BJ (cell line): ENCODE measurements at places on chromosomes 4 and X.

GRCh38 chr4:6885953-6886557, 23.6 kb upstream of the TBC1D14 start:
- no peak for DNase-seq

GRCh38 chrX:140389331-140389730, 115.5 kb downstream of the SOX3 start:
- DNase-seq: no peak

DNA sequence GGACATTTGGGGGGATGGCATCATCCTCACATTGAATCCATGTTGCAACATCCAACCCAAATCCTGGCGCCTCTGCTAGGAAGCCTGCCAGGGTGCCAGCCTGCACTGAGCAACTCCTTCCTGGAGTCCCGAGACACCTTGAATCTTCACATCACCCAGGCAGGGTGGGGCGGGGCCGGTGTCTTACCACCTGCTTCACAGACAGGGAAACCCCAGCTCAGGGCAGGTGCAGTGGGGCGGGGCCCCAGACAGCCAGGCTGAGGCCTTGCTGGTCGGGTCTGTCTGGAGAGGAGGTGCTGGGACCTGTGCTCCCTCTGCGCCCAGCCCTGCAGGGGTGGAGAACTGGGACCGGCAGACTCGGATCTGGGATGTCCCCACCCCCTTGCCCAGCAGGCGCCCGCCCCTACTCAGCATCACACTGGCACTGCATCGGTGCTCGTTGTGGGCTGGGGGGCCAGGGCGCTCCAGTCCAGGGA, 31.5 kb upstream of the HTRA3 start:
- no peak for DNase-seq

DNA sequence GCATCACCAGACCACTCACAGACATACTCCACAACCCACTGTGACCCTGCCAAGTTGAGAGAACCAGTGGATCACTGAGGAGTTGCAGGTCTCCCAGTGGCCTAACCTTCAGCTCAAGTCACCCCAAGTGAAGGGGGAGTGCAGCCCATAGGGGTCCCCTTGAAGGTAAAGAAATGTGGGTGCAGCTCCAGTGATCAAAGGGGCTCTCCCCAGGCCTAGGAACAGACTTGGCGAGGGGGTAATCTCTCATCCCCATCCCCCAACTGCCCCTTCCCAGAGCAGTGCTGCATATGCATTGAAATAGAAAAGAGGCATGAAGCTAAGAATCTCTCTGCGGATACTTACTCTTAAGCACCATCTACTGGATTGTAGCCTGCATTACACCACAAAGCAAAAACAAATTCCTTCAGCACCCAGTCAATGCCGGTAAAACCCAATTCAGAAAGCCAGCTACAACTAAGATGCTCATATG, 27.0 kb downstream of the MAGEE1 start:
- no peak for DNase-seq

DNA sequence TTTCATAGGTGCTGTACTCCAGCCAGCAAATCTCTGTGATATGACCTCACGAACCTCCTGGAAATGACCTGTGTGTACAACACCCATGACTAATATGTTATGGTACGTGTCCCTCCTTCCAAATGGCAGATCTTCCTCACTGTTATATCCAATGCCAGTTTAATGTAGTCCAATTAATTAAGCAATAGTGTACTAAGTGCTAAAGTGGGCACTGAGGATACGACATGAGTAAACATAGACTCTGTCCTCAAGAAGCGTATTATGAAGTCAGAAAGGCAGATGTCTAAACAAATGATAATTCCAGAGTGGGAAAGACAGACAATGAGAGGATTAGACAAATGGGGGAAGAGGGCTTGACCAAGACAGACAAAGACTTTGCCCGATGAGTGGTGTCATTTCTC, 33.9 kb downstream of the GPRIN3 start:
- DNase-seq: no peak

GRCh38 chr4:4627111-4627510, 85.3 kb upstream of the STX18 start:
- DNase-seq: no peak

GRCh38 chr4:52263607-52264006, 212.5 kb downstream of the SPATA18 start:
- DNase-seq: no peak

DNA sequence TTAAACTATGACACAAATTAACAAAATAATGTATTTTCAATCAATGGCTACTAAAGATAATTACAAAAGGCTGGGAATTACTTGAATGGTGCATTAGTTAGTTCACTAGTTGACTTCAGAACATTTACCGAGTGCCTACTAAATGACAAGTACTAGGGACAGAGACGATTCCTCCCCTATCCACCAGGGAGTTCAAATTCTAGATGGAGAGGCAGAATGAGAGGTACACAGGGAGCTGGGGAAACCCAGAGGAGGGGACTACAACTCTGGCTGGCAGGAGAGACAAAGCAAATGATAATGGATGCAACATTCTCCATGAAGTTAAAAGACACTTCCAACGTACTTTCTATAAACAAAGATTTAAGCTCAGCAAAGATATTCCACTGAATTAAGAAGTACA, 43.1 kb upstream of the MCF2 start:
- no peak for DNase-seq

DNA sequence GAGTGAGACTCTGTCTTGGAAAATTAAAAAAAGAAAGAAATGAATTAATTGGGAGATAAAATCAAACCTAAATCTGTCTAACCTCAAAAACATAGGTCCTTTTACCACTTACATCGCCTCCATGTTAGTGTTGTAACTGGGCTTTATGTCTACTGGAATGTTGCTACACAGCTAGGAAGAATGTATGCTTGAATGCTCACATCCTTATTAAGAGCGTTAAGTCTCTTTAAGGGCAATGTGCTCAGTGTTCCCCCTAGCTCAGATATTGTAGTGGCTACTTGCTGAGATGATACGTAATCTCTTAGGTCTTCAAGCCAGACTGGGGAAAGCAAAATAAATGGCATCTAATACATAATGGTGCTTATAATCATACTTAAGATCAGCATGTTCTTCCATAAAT, 1072.8 kb downstream of the PDHA2 start:
- DNase-seq: no peak

- DNase-seq: no peak
Measured at GRCh38 chr4:169099771-169100180, 89.7 kb upstream of the CBR4 start.

DNA sequence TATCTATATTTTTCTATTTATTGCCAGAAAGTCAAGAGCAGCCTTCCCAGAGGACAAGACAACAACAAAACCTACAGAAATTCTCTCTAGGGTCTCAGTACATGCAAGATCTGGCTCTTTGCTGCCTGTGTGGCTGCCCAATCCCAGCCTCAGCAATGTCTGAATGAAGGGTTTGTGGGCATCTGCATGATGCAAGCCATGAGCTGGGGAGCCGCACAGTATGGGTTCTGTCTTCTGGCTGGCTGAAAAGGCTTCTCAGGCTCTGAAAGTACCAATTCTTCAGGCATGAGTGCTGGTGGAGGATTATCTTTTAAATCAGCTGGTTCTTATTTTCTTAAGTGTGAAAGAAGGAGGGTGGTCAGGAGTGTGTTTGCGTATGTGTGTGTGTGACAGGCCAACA, 104.6 kb downstream of the PDGFRA start:
- no peak for DNase-seq

DNA sequence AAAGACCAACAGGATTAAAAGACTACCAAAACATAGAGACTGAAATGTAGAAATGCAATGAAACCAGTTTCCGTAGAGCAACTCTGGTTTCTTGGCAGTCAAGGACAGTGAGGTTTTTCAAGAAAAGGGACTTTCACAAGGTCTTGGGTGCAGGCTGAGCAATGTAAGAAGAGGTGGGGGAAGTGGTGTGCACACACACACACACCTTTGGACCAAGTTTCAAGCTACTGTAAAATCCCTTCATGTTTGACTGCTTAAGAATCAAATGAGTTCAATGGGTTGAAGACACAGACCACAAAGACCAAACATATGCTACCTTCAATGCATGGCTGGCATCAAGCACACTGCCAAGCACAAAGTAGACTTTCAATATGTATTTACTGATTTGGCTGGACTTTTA, 17.8 kb upstream of the MCF2 start:
- DNase-seq: no peak

GRCh38 chr4:8280158-8280875, 10.8 kb downstream of the HTRA3 start:
- no peak for DNase-seq

DNA sequence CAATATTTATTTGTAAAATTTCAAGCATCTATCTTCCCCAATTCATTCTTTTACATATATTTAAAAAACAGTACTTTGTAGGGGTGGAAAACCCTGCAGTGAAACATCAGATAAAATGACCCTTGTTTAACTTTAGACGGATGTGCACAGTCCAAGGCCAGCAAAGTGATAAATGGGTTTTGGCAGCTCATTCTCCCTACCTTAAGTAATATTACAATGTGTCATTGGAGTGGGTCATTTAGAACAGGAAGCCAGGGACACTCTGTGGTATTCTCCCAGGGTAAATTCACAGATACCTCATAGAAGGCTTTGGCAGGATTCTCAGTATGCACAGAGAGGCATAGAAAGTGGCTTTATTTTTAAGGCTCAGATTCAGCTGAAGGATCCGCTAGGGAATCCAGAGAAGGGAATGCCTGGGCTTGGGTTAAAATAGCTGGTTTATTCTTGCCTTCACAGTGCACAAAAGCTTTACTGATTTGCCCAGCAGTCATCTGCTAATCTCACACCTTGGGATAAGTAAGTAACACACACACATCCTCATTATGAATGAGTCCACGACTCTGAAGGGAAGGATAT, 206.7 kb downstream of the RASL11B start:
- DNase-seq: no peak

DNA sequence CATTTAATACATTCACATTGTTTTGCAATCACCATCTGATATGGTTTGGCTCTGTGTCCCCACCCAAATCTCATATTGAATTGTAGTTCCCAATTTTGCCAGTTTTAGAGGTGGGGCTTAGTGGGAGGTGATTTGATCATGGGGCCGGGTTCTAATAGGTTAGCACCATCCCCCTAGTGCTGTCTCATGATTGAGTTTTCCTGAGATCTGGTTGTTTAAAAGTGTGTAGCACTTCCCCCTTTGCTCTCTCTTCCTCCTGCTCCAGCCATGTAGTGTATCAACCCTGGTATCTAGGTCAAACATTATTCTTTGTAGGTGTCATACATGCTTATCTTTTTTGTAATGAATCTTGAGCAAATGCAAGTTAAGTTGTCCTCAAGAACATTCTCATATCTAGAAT, 83.3 kb upstream of the KIT start:
- DNase-seq: no peak

- DNase-seq: no peak
Measured at GRCh38 chr4:125313989-125314667, 627 bp upstream of the FAT4 start.

DNA sequence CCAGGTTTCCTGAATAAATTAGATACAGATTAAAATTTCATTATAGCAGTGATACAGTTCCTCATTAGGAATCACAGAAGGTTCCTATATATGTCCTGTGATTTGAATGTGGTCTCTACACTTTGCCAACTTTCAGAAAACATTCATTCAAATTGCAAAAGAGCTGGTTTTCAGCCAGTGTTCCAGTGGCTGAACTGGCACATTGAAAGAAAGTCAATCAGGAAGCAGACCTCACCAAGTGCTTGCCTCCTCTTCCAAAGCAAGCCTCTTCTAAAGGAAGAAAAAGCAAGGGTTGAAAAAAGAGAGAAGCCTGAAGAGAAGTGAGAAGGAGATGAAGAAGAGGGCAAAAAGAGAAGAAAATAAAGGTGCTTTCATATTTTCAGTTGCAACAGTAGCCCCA, 12.7 kb downstream of the KLHL34 start:
- DNase-seq: no peak

- no peak for DNase-seq
Measured at GRCh38 chrX:11439846-11440245, 146.6 kb downstream of the AMELX start.

- DNase-seq: no peak
Measured at GRCh38 chr4:68360231-68360968, 10.5 kb upstream of the YTHDC1 start.

- no peak for DNase-seq
Measured at GRCh38 chr4:69861756-69862155, 1.8 kb upstream of the SULT1E1 start.

DNA sequence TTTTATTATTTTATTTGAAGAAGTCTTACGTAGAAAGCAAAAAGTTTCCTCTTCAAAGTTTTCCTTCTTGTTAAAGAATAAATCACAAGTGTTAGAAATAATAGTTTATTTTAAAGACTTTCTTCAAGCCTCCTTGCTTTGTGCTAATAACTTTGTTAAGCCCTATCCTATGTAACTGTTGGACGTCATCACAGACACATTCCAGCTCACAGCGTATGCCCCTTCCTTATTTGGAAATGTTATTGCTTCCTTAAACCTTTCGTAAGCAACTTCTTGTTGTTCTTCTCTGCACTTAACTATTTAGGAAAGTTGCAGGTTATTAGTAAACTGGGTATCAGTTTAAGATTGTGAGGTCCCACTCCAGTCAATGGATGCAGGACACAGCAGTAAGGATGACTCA, 7.6 kb upstream of the SRD5A3 start:
- no peak for DNase-seq
